ENCODE measurements at places on chromosomes 5 and 9.

GRCh38 chr9:83937861-83938455 is 16.7 kb upstream of the KIF27 start:
- no peak for DNase-seq

GRCh38 chr5:109619021-109619460 is 70.7 kb upstream of the MAN2A1 start:
- no peak for DNase-seq

DNA sequence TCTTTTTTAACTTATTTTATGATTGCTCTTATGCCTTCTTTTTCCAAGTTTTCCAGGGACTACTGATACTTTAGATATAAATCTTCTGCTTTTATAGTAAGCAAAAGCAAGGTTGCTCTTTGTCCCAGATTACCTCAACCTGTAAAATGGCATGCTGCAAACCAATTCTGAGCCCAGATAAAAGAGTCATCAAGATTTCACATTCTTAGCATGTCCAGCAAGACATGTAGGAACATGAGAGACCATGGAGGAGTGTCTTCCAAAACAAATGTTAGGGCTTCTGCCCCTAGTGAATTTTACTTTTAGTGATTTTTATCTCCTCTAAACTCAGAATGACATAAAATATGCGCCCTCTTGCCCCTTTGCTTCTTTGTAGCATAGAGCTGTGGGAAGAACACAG is 7.0 kb upstream of the CDC20B start:
- no peak for DNase-seq

DNA sequence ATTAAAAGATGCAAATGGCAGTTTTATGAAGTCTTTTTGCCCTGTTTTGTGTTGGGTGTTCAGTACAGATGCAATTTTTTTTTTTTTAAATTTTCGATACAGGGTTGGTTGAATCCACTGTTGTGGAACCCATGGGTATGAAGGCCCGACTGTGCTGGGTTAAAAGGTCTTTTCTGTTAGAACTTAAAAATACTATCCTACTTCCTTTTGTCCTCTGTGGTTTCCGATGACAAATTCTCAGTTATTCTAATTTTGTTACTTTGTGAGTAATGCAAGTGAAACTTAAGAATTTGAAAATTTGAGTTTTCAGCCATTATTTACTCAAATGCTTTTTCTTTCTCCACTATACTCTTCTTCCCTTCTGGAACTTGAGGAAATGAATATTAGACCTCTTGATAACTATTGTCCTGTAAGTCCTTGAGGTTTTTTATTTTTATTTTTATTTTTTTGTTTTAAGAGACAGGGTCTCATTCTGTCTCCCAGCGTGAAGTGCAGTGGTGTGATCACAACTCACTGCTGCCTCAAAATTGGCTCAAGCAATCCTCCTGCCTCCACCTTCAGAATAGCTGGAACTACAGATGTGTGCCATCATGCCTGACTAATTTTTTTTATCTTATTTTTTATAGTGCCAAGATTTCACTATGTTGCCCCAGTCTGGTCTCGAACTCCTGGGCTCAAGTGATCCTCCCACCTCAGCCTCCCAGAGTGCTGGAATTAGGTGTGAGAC is 67.5 kb downstream of the ZCCHC7 start:
- DNase-seq, result no peak

GRCh38 chr5:15549961-15550360 is 50.0 kb downstream of the FBXL7 start:
- no peak for DNase-seq

- DNase-seq, result no peak
Measured at GRCh38 chr5:1494780-1495524, 28.8 kb downstream of the LPCAT1 start.

DNA sequence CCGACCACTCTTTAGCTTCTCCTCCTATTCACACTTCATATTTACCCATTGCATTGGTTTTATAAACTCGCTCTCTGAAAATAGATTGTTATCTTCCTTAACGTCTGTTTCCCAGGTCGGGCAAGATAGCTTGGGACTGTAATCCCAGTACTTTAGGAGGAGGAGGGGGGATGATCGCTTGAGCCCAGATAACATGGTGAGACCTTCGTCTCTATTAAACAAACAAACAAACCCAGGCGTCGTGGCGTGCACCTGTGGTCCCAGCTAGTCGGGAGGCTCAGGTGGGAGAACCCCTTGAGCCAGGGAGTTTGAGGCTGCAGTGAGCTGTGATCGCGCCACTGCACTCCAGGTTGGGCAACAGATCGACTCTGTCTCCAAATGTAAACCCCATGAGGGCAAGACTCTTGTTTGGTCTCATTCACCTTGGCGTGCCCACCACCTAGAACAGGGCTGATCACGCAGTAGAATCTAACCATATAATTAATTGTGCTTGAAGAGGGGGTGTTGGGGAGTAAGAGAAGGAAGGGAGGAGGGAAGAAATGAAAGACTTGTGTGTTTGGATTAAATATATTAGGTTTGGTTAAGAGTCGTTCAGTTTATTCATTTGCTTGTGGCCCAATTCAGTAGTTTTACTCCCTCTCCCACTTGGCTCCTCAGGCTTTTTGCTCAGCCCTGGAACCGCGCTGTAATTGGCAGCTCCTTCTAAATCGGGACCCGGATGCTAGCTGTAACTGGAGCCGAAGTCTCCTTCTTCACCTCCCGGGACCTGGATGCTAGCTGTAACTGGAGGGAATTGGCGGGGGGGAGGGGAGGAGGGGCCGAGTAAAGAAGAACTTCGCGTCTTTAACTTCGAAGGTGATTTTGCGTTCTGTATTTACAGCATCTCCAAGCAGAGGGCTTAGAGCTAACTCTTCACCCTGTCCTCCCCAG is 24.9 kb downstream of the CDKN2A start:
- DNase-seq, result no peak

- DNase-seq, result no peak
Measured at GRCh38 chr5:40736103-40736875, 19.5 kb downstream of the TTC33 start.

DNA sequence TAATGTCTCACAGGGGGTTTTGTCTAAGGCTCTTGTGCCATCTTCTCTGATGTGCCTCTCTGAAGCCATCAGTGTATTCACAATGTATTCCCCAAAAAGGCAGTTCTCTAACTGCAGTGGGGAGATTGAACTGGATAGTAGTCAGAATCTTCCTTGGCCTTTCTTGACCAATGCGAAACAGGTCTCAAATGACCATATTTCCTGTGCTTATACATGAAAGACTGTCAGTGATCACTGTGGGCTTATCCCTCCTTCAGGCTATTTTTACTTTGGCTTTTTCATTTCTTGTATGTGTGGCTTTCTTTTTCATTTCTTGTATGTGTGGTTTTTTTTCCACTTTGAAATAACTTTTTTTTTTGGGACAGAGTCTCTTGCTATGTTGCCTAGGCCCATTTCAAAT is 19.7 kb downstream of the HMGXB3 start:
- DNase-seq, result no peak

GRCh38 chr5:57559110-57559635 is 76.6 kb upstream of the ACTBL2 start:
- no peak for DNase-seq

DNA sequence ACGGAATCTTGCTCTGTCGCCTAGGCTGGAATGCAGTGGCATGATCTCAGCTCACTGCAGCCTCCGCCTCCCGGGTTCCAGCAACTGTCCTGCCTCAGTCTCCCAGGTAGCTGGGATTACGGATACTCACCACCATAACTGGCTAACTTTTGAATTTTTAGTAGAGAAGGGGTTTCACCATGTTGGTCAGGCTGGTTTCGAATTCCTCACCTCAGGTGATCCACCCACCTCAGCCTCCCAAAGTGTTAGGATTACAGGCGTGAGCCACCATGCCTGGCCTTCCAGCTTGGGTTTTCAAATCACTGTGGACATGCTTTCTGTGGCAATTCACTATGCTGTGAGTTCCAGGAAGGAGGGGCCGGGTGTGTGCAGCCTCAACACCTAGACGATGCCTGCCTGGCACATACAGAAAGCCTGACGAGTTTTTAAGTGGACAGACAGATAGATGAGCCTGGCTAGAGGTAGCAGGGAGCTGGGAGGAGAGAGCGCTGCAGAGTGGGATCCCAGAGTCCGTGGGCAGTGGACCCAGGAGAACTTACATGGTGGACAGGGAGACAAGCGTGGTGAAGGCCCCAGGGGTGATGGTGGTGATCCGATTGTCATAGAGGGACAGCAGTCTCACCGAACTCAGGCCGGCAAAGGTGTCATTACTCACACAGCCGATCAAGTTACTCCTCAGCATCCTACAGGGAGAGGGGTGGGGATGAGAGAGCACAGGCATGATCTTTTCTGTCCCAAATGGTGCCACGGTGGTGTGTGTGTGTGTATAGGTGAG is 173.4 kb upstream of the PANK3 start:
- no peak for DNase-seq

GRCh38 chr5:172637740-172638139 is 3.3 kb upstream of the NEURL1B start:
- no peak for DNase-seq

- no peak for DNase-seq
Measured at GRCh38 chr5:180491496-180491895, 2.7 kb upstream of the CNOT6 start.

DNA sequence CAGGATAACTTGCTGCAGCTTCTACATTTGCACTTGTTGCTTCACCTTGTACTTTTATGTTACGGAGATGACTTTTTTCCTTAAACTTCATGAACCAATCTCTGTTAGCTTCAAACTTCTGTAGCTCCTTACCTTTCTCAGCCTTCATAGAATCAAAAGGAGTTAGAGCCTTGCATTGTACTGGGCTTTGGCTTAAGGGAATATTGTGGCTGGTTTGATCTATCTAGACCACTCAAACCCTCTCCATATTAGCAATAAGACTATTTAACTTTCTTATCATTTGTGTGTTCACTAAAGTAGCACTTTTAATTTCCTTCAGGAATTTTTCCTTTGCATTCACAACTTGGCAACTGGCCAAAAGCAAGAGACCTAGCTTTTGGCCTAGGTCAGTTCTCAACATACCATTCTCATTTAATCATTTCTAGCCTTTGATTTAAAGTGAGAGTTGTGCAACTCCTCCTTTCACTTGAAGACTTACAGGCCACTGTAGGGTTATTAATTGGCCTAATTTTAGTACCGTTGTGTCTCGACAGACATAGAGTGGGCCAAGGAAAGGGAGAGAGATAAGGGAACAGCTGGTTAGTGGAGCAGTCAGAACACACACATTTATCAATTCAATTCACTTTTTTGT is 63.7 kb downstream of the SHOC1 start:
- no peak for DNase-seq

DNA sequence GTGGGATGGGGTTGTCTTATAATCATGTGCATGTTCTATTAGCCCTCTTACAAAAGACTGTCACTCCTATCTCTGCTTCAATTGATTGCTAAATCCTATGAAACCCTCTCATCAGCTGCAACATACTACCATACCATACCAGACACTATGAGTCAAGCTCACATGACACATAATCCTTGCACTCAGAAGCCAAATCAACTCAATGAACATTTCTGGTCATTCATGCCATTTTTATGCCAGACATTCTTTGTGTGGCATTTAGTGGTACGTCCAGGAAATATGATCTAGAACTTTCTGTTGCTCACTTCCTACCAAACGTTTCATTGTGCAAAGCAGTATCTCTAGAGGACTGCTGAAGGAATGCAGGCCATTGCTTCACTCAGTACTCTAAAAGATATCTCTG is 159.2 kb upstream of the GNA14 start:
- no peak for DNase-seq

DNA sequence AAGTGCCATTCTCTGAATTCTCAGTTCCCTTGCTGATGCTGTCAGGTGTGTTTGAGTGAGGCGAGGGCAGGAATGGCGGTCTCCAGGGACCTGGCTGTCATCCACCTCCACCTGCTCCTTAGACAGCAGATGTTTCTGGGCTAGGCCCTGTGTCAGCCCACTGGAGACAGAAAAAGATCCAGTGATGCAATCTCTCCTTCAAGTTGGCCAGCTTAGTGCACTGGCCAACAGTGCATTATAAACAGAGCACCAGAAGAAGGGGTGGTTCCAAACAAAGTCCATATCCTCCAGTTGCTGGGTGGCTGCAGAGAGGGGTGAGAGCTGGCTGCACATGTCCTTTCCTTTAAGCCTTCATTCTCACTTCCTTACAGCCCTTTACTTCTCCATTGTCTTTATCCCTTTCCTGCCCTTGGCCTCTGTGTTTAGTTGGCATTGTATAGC is 26.5 kb downstream of the NANS start:
- DNase-seq, result no peak

DNA sequence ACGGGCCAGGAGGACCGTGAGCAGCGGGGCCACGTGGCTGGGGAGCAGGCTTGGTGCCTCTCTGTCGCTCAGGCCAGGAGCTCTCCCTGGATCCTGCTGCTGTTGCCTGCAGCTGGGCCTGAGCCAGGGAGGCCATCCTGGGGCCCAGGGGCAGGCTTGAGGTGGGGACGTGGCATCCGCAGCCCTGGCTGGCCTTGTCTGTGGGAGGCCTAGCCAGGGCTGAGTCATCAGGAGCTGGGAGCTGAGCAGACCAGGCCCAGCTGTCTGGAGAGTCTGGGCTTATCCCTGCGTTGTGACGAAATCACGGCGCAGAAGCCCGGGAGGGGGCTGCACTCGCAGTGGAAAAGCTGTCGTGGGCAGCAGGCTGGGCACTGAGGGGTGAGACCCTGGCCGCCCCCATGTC is 138.8 kb upstream of the COL5A1 start:
- no peak for DNase-seq

- no peak for DNase-seq
Measured at GRCh38 chr5:122704247-122705036, 70.4 kb upstream of the SNX2 start.

DNA sequence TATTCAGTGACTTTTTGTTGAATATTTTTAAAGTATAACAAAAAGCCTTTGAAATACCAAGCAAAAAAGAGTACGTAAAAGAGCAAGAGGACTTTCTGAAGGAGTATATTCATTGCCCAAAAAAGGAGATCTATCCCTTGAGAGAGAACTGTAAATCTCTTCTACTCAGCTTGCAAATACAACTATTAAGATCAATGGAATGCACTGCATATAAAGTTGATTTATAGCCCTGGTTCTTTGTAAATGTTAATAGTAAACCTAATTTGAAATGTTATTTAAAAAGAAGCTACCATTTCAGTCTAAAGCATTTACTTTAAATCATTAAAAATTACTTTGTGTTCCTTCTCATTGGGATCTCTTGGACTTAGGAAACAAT is 168.1 kb downstream of the PDE4D start:
- no peak for DNase-seq

- no peak for DNase-seq
Measured at GRCh38 chr9:115241641-115242040, 123.7 kb upstream of the TNC start.

DNA sequence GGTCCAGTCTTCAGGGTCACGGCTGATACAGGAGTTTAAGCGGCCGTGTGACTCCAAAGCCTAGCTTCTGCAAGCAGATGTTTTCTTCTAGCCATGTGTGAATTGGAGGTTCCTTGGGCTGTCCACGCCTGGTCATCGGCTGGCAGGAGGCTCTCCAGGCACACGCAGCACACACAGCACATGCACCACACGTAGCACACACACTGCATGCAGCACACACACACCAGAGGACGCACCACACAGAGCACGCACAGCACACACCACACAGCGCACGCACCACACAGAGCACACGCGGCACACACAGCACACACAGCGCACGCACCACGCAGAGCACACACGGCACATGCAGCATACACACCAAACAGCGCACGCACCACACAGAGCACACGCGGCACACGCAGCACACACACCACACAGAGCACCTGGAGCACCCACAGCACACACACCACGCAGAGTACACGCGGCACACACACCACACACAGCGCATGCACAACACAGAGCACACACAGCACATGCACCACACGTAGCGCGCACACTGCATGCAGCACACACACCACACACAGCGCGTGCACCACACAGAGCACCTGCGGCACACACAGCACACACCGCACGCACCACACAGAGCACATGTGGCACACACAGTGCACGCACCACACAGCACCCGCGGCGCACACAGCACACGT is 234.3 kb downstream of the FANCC start:
- DNase-seq, result no peak

Data from stimulated activated CD8-positive, alpha-beta memory T cell treated with anti-CD3 and anti-CD28 coated beads, Interleukin-4, amount 100 ng/mL, for 48 hours (primary cell).